Stimulated activated CD8-positive, alpha-beta memory T cell treated with anti-CD3 and anti-CD28 coated beads, Interleukin-7, amount 100 ng/mL, for 24 hours (primary cell): ENCODE measurements at places on chromosomes 12 and 14.

DNA sequence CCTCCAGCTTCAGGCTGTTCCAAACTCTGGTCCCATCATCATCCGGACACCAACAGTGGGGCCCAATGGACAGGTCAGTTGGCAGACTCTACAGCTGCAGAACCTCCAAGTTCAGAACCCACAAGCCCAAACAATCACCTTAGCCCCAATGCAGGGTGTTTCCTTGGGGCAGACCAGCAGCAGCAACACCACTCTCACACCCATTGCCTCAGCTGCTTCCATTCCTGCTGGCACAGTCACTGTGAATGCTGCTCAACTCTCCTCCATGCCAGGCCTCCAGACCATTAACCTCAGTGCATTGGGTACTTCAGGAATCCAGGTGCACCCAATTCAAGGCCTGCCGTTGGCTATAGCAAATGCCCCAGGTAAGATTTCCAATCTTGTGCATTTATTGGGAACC lies 3.3 kb downstream of the SP1 start:
- DNase-seq: no peak

DNA sequence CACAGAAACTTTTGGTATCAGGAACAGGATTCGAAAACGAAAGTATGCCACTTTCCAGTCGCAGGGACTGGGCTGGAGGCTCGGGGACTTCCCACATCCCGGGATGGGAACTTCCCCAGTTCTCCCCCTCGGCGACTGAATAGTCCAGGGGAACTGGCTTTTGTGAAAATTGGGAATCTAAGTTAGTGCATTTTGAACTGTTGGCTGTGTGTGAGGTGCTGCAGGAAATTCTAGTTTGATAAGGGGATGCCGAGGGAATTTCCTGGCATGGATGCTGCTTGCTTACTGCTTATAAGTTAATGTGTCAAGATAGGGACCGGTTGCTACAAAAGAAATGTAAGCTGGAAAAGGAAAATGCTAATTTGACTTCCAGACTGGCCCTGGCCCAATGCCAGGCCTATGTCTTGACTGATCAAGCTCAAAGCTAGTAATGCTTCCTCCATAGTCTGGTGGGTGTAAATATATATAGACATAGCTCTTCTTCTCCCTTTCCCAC lies 73.4 kb upstream of the EIF5 start:
- no peak for DNase-seq

- no peak for DNase-seq
Measured at GRCh38 chr12:124168016-124168786, 126.7 kb upstream of the RFLNA start.

GRCh38 chr12:19128485-19128884 lies 1.0 kb upstream of the PLEKHA5 start:
- DNase-seq: no peak

- DNase-seq: no peak
Measured at GRCh38 chr14:31212893-31213292, 5.3 kb upstream of the HECTD1 start.

DNA sequence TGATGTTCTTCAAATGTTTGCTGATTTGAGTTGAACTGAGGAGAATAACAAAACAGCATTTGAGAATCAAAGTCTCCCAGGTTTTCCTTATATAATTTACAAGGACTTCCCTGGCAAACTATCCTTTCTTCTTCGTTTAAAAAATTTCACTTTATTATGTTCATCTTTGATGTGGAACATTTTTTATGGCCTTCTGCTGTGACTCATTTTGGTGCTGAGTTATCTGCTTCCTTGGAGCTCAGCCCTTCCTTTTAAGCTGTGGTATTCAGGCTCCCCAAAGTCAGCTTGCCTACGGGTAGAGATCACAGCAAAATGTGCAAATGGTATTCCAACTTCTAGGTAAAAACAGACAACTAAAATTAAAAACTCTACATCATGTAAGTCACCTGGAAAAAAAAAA lies 1.4 kb upstream of the ANO4 start:
- no peak for DNase-seq
